Activated naive CD4-positive, alpha-beta T cell (primary cell): ENCODE measurements at places on chromosomes 2 and 18.

- DNase-seq: no peak
These were observed 179.2 kb downstream of the TTC32 start for GRCh38 chr2:19722531-19722971.

- no peak for DNase-seq
These were observed 52.3 kb downstream of the KCNS3 start for GRCh38 chr2:17930773-17931172.

GRCh38 chr2:11745613-11746375 is 638 bp upstream of the LPIN1 start:
- DNase-seq: no peak

DNA sequence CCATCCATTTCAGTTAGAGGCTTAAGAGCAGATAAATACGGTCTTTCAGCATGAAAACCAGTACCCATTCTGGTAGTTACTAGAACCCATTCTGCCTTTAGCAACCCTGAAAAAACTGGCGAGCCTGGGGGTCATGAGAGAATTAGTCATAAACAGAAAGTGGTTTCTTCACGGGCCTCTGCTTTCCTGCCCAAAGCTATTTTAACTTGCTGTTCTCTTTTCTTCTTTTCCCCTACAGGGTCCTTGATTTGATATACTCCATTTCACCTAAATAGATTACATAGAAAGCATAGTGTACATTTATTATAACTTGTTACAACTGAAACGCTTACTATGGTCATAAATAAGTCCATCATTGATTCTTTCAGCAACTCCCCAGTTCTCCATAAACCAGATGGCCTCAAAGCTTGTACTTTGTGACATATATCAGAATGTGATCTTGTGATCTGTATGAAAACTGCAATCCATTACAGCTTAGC is 48.3 kb downstream of the WDFY1 start:
- no peak for DNase-seq

DNA sequence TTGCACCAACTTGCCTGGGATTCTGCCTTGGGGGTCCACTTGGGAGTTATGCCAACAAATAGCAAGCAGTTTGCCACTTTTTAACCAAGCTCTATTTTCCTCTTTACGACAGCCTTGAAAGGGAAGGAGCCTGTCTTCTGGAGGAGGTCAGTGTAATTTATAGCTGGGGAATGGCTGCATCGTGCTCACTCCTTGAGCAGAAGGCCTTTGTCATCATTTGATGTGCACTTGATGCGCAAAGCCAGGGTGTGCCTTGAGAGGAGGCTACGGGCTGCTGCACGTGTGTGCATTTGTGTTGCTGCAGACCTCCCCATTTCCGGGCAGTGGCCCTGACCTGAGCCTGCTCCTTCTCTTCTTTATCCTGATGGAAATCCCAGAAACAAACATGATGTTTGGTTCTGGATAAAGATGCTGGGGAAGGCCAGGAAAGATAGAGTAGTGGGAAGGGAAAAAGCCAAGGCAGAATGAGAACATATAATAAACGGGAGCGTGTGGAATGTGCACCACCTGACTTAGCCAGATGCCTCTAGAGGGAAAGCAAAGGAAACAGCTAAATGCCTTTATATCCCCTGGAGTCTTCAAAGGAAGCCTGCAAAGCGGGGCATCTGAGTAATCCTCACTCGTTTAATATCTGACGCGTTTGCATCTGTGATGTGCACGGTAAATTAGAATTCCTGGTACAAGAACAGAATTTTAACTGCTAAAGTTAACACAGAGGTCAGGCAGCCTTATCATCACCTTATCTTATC is 68.3 kb upstream of the ZNF521 start:
- no peak for DNase-seq

DNA sequence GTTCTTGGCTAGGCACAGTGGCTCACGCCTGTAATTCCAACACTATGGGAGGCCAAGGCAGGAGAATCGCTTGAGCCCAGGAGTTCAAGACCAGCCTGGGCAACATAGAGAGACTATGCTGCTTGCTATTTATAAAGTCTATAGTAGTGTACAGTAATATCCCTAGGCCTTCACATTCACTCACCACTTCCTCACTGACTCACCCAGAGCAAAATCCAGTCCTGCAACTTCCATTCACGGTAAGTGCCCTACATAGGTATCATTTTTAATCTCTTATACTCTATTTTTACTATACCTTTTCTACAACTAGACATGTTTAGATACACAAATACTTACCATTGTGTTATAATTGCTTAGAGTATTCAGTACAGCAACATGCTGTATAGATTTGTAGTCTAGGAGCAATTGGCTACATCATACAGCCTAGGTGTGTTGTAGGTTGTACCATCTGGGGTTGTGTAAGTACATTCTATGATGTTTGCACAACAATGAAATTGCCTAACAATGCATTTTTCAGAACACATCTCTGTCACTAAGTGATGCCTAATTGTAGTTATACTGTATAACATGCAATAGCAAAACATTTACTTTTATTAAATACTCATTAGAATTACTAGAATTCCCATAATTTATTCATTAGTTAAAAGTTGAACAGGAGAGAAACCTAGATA is 8.8 kb downstream of the DHX57 start:
- no peak for DNase-seq

GRCh38 chr2:46774499-46775228 is 140.9 kb downstream of the MCFD2 start:
- DNase-seq: no peak

DNA sequence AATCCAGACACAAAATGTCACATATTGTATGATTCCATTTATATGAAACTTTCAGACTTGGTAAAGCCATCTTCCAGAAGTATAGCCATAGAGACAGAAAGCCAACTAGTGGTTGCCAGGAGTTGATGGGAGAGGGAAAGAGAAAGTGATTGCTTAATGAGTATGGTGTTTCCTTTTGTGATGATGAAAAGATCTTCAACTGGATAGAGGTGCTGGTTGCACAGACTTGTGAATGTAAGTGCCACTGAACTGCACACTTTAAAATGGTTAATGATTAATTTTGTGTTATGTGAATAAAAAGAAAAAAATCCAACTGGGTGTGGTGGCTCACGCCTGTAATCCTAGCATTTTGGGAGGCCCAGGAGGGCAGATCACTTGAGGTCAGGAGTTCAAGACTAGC is 135.3 kb upstream of the SLC1A4 start:
- DNase-seq: no peak

DNA sequence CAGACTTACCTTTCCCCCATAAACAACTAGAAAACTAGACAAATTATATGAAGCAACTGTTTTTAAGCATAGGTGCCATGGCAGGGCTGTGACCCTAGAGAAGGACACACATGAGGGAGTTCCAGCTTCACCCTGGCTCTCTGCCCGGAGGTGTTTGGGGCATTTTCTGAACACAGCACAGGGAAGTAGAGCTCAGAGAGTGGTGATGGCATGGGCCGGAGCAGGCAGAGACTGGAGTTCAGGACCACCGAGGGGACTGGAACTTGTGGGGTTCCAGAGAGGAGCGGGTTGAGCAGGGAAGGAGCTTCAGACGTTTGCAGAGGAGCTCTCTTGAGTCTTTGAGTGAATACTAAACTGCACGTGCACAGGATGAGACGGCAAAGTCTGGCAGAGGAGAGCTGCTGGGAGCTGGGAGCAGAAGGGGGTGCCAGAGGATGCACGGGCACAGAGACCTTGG is 26.5 kb upstream of the KLF11 start:
- no peak for DNase-seq

DNA sequence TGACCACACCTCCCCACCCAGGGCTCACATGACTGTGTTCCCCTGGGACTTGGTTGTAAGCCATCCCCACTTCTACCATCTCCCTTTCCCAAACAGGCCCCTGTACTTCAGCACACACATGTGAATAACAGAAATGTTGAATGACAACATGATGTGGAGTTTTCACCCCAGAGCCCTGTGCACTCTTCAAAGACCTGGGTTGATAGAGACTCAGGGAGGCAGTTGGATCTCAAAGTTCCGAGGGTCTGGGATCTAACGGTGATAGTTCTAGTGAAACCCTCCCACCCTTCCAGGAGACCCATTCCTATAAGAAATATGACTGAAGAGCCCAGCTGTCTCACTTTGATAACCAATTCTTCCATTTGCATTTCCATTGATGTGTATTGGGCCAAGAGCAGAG is at the start of gene MROH2A:
Gene MROH2A, plus strand, starts transcription at position 301 of the 400 bp plus-strand sequence. CDS start 1,029 bp downstream, outside the sequence.
- no peak for DNase-seq

DNA sequence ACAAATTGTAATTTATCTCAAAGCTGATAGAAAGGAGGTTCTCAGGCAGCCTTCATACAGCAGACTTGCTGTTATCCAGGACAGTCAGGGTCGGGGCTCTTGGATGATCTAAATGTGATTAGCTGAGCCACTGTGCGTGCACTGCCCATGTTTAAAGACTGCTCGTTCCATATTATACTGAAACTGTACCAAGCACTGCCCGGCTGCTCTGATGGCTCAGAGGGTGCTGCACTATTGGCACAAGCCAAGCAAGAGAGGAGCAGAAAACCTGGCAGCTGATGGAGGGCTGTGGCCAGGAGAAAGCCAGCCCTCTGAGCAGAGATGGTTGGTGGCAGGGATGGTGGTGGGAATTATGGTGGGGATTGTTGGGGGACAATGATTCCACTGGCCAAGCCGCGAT is 63.4 kb downstream of the COL6A3 start:
- DNase-seq: no peak

GRCh38 chr18:57806201-57806977 is 3.3 kb upstream of the ATP8B1 start:
- no peak for DNase-seq

DNA sequence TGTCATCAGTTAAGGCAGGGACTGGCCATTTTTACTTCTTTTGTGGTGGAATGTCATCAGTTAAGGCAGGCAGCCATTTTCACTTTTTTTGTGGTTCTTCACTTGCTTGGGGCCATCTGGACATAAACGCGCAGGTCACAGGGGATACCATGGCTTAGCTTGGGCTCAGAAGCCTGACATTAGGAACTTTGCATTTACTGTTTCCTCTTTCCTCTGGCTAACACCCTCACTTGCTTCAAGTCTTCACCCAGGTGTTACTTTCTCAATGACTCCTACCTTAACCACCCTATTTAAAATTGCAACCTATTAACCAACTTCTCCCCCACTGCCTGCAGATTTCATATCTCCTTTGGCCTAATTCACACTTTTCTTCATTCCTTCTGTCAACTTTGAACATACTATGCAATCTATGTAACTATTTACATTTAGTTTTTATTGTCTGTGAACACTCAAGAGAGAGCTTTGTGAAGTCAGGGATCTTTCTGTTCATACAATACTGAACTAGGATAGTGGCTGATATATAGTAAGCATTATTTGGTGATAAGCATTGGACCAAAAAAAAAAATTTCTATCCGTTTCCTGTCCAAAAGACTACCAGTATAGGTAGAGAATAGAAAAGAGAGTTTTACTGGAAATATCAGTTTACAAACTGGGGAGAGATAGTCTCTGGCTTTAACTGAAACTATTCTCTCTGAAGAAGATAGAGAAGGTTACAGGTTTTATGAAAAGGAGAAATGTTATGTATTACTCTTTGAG is 600.1 kb upstream of the ZNF804A start:
- DNase-seq: no peak

- no peak for DNase-seq
These were observed 1233.5 kb upstream of the NXPH2 start for GRCh38 chr2:140013545-140014203.

DNA sequence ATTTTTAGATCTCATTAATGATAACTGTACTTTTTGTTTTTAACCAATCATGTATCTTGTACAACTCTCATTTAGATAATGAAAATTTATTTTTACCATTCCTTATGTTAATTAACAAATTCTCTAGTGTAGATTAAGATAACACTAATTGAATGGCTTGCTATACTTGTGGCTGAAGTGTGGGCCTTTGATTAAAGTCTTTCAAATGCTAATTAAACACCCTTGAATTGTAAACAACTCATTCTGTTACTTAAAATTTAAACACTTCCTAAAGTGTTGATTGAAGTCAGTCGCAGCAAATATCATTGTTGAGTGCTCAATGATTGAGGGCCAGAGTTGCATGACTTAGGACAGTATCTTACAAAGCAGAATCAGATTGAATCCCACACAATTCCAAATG is 109.8 kb upstream of the GULP1 start:
- DNase-seq: no peak

DNA sequence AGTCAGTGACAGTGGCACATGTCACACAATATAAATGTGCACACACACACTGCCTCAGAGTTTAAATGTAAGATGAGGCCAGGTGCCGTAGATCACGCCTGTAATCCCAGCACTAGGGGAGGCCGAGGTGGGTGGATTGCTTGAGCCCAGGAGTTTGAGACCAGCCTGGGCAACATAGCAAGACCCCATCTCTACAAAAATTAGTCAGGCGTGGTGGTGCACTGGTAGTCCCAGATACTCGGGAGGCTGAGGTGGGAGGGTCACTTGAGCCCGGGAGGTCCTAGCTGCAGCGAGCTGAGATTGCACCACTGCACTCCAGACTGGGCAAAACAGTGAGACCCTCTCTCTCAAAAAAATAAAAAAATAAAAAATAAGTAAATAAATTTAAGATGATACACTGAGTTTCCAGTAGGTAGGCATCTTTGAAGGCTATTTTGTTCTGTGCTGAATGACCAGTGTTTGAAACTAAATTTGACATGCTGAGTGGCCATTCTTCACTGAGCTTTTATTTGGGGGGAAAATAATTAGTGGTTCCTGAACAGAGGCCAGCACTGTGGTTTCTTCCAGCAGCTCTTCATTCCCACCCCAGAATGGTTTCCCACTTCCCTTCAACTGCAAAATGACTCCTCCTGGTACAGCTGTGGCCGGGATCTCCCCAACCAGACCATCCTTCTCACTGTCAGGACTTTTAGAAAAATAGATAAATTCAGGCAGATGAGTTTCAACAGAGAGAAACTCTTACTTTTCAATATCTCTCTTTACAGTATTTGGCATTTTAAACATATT is 44.9 kb downstream of the PSMG2 start:
- DNase-seq: no peak

DNA sequence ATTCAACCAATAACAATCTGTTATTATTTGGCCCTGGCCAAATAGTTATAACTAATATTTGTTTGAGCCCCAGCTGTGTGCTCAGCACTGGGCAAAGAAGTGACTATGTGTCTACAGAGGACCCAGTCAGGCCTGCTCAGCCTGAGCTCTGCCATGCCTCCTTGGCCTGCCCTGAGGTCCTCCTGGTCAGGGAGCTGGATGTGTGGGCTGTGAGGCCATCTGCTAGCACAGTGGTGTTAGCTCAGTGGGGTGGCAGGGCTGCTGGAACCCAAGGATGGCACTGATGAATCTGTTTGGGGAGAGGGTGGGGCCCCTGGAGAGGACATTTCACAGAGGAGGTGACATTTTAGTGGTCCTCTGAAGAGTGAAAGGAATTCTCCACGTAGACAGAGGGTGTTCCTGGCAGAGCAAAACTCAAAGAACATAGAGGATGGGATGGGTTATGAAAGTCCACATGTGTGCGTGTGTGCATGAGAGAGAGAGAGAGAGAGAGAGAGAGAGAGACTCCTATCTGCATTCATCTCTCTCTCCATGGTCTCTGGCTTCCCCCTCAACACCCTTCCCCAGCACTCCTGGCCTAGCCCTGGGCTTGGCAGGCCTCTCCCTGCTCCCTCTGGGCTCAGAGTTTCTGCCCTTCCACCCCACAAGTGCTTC is 21.2 kb upstream of the ATOH8 start:
- no peak for DNase-seq

DNA sequence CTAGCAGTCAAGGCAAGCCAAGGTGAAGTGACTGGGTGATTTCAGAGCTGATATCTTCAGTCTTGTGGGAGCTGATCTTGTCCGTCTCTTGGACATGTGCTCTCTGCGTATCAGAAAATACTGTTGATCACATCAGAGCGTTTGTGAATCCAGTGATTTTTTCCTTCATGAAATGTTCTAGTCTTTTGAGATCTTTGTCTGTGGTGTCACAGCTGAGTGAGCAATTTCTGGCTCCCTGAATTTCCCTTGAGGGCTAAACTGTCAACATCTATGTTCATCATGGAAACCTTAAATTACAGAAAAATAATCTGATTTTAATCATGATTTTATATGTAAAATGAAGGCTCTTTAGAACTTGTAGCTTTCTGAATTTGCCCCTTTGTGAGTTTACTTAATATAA is 432.0 kb downstream of the CCDC85A start:
- DNase-seq: no peak
